ENCODE measurements at places on chromosomes 5 and 9.

DNA sequence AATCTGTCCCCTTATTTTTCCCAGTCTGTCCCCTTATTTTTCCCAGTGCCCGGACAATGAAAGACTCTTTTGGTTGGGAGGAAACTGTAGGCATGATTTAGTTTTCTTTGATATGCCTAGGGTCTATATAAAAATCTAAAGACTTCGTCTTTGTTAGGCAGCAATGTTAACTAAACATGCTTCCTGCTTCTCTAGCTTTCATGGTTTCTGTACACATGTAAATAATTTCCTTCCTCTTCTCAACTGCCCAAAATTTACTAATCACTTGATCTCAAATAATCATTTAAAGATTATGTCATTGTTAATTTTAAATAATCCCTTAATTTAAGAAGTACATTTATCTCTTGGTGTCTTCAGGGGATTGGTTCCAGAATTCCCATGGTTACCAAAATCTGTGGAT lies 47.8 kb upstream of the RAPGEF6 start:
- DNase-seq, result no peak

GRCh38 chr5:72159501-72159911 lies 52.2 kb downstream of the MAP1B start:
- DNase-seq, result no peak

GRCh38 chr5:139647506-139648204 lies 494 bp upstream of the CXXC5 start:
- no peak for DNase-seq

- DNase-seq, result no peak
Measured at GRCh38 chr9:29039258-29039657, 1466.0 kb upstream of the C9orf72 start.

GRCh38 chr5:126122942-126123341 lies 300.3 kb upstream of the GRAMD2B start:
- DNase-seq, result no peak
